Stimulated activated naive CD4-positive, alpha-beta T cell (primary cell): ENCODE measurements at places on chromosomes 4 and X.

- DNase-seq, result no peak
These were observed 22.2 kb downstream of the FABP2 start for GRCh38 chr4:119299741-119300100.

- no peak for DNase-seq
These were observed 58.8 kb upstream of the FTHL17 start for GRCh38 chrX:31130457-31131220.

- DNase-seq, result no peak
These were observed 84.1 kb upstream of the HELT start for GRCh38 chr4:184934184-184934583.

DNA sequence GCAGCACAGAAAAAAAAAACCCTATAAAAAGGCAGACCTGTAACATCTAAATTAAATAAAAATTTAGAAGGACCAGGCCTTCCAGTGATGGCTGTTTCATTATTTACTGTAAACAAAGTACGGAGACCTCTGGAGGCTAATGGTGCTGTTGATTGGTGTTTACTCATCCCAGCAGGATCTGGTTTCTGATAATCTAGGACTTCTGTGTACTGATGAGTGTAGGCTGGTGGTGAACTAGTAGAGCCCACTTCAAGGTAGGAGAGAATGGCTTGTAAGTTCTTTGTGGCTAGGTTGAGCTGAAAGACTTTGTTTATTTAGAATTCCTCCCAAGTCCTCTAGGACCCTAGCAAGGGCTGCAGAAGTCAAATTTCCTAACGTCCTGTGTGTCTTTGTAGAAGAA is 398.1 kb upstream of the PITX2 start:
- no peak for DNase-seq

DNA sequence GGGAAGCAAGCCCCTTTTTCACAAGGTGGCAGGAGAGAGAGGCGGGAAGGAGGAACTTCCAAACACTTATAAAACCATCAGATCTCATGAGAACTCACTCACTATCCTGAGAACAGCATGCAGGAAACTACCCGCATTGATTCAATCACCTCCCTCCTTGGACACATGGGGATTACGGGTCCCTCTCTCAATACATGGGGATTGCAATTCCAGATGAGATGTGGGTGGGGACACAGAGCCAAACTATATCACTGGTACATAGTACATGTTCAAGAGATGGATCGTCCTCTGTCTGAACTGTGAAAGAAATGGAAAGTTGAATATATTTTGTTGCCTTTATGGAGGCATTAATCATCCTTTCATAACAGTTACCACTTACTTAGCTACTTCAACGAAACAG is 12.8 kb downstream of the EREG start:
- DNase-seq, result no peak

- DNase-seq, result no peak
These were observed 6.4 kb downstream of the NKX6-1 start for GRCh38 chr4:84492737-84493091.

- no peak for DNase-seq
These were observed 2.4 kb downstream of the TLL1 start for GRCh38 chr4:165875446-165875845.

- peak; percentile 45 for DNase-seq
These were observed at the start of gene SPIN3 for GRCh38 chrX:56995271-56995994. Gene SPIN3, minus strand, starts transcription at chrX:56995541. Its CDS starts 594 bp downstream, at chrX:56994947.

DNA sequence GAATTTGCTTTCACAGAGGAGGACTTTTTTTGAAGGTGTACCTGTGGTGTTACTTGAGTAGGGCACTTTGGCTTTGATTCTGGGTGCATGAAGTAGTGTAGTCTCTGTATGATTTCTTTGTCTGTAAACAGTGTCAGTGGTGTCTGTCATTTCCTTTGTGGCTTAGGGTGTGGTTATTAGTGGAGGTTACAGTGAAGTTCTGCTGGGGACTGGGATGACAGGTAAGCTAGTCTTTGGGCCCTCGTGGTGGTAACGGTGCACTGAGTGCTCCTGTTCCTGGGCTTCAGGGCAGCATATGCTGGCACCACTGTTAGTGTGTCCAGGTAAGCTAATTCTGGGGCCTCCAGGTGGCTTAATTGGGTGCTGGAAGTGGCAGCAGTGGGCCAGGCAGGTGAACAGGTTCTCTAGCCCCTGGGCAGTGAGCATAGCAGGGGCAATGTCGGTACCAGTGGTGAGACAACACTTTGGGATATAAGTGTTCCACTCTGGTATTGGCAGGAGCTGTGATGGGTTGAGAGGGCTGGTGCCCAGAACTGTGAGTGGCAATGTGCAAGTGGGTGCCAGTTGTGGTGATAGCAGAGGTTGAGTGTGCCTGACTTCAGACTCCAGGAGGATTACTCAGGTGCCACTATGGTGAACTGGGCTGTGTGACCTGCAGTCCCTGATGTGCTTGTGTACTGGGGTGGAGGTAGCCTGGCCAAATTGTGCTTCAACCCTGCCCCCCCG is 26.0 kb upstream of the VSIG1 start:
- peak; percentile 35 for DNase-seq

GRCh38 chr4:39023059-39023458 is 9.2 kb downstream of the TMEM156 start:
- DNase-seq, result no peak

GRCh38 chr4:98516441-98517217 is 141.8 kb downstream of the TSPAN5 start:
- no peak for DNase-seq

GRCh38 chr4:80434238-80434637 is 98.7 kb downstream of the CFAP299 start:
- DNase-seq, result no peak

- DNase-seq, result peak; percentile 15
These were observed 518 bp upstream of the FAM241A start for GRCh38 chr4:112144546-112145325.

GRCh38 chr4:48565362-48566033 is 75.4 kb downstream of the ZAR1 start:
- no peak for DNase-seq

GRCh38 chr4:159227984-159228383 is 125.1 kb downstream of the RAPGEF2 start:
- no peak for DNase-seq

DNA sequence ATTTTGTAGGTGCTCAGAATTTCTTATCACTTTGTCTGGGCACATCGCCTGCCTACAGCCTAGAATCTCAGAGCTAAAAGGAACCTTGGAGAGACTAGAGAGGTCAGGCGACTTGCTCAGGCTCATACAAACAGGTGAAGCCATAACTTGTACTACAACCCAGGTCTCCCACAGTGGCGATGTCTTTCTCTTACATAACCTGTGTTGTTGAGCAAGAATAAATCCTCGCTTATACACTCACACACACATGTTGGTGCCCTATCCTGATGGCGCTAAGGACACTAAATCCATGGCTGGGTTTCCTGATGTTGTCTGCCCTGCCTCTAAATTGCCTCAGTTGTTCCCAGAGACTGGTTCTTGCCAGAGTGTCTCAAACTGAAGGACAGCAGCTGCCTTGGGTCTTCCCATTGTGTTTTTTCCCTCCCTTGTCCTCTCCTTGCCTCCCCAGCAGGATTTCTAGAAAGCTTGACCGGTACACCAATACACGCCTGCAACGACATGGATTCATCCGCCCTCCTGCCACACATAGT is 1.6 kb downstream of the TSC22D3 start:
- DNase-seq, result no peak

GRCh38 chr4:169013396-169013795 is 3.3 kb upstream of the CBR4 start:
- no peak for DNase-seq

GRCh38 chr4:61762722-61763627 is 562.8 kb downstream of the ADGRL3 start:
- no peak for DNase-seq

DNA sequence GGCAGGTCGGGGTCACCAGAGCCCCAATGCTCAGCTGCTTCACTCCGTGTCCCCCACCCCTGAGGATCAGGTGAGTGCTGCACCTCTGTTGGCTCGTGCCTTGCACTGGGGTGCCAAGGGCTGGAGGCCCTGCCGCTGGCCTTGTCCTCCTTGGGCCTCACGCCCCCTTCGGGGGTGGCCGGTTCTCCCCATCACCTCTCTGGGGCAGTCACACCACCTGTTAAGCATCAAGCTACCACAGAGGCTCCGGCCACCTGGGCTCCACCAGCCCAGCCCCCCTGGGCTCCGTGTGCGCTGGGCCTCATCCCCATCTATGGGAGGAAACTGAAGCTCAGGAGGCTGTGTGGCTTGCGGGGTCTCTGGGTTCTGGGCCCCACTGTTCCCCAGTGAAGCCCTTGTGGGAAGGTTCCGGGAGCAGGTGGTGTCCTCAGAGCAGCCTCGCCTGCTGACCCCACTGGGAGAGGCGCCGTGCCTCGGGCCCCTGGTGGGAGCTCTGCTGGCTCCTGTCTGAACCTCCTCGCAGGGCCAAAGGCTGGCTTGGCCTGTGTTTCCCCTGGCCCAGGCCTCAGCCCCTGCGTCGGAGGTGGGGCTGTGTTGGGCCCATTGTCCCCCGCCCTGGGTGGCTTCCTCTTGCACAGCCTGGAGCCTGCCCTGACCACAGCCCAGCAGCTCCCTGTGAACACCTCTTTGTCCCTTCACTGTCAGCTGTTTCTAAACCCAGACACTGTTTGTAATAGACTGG is 30.8 kb downstream of the DOK7 start:
- no peak for DNase-seq

DNA sequence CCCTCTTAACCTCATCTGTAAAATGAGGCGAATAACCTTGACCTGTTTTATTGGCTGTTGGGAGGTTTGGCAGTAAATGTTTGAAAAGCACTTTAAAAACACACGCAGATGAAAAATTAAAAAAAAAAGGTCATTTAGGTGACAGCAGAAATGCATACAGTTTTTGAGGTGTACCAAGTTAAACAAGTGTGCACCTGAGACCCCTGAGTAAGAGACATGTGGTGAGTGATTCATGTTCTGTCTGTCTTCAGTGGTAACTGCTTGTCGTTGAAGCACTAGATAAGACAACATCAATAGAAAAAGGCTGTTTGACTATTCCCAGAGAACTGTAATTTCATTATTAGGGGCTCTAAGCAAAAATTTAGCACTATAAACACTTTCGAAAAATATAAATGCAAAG is 608.4 kb upstream of the PITX2 start:
- no peak for DNase-seq

DNA sequence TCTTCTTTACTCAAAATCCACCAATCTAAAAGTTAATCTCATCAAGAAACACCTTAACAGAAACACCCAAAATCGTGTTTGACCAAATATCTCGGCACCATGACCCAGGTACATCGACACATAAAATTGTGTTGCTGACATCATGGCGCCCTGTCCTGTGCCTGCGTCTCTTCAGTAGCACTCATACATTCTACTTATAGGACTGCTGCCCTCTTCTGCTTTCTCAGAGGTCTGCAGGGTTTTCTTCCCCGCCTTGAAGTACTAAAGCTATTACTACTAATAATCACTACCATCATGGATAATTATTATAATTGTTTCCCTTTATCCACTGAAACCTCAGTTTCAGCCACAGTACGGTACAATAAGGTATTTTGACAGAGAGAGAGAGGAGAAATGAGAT is 1403.1 kb upstream of the TENM3 start:
- no peak for DNase-seq

GRCh38 chr4:82758701-82759685 is 39.6 kb downstream of the SCD5 start:
- no peak for DNase-seq

- no peak for DNase-seq
These were observed 342.3 kb downstream of the ZNF674 start for GRCh38 chrX:46202733-46203514.

GRCh38 chrX:107625739-107626138 is 2.6 kb upstream of the PRPS1 start:
- DNase-seq, result no peak

GRCh38 chr4:184395971-184396391 is 78.4 kb downstream of the IRF2 start:
- no peak for DNase-seq

GRCh38 chr4:48334236-48334635 is 7.1 kb upstream of the SLAIN2 start:
- no peak for DNase-seq

- peak; percentile 6 for DNase-seq
These were observed 128.5 kb upstream of the ARX start for GRCh38 chrX:25144043-25144940.

- DNase-seq, result no peak
These were observed 30.1 kb downstream of the SPATA18 start for GRCh38 chr4:52081216-52081615.

DNA sequence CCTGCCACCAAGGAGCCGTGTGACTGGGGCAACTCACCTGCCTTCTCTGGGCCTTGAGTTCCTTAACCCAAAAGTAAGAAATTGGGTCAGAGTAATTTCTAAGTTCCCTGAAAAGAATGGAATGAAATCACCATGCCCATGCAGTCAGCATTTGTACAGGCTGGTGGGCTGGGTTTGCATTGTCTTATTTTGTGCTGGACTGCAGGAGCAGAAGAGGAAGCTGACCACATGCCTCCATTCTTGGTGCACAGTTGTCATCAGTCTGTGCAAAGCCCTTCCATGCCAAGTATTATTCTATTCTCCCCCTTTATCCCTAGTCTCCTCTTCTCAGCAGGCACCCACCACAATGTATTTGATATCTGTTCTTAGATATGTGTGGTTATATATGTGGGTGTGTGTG is 56.3 kb downstream of the FHDC1 start:
- DNase-seq, result no peak

- no peak for DNase-seq
These were observed 235.6 kb upstream of the JADE1 start for GRCh38 chr4:128573781-128574508.

DNA sequence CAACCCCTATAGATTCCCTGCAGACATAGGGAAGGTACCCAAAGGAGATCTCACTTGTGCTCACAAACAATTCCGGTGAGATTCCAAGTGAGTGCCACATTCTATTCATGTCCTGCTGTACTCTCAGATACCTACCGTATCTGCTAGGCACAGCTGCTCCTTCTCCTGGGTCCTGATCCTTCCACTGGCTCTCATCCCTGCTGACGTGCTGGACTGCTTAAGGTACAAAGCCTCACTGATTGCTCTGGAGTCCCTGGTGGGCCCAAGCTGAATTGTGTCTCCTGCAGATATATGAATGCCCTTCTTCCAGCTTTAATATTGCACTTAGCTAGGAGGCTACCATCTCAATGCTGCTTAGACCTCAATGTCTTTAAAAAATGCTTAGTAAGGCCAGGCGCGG is 2.4 kb downstream of the TCEAL1 start:
- no peak for DNase-seq

DNA sequence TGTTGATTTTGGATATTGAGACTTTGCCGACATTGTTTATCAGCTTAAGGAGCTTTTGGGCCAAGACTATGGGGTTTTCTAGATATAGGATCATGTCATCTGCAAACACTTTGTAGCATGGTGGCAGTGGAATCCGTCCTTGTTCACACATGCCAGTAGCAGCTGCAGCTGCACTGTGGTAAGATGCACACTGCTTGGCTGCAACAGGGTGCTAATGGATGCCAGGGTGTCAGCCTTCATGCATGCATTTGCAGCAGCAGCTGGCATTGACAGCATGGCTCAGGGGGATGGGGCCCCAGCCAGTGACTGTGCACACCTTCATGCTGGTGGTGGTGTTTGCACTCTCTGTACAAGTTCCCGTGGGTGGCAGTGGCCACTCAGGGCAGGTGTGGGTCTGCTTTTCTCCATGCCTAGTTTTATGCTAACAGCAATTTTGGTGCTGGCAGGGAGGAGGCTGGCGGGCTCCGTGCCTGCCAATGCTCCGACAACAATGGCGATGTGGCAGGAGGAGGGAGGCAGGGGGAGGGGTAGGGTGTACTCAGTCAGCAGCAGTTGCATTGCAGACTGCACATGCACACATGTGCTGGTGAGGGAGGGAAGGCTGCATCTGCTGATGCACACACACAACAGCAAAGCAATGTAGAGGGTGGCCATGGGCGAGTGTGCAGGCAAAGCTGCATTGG is 37.5 kb downstream of the BEX3 start:
- no peak for DNase-seq
